Caki2 (cell line): ENCODE measurements at places on chromosomes 2 and 18. TPM values are rescaled to one million over a fixed set of nuclear protein-coding genes. Genes with fewer than 3 reads are reported as not detected.

The CKAP2L gene
- total RNA-seq: 14.0 and 15.3 TPM in 2 replicates

The CSRNP3 gene
- total RNA-seq: 0.75 and 2.4 TPM in 2 replicates

The SLC5A7 gene
- not detected in 2 replicates for total RNA-seq

The UGT1A8 gene
- 0.87 and 2.2 TPM in 2 replicates for total RNA-seq

The CD8B gene
- not detected in 2 replicates for total RNA-seq

The SMIM21 gene
- total RNA-seq: not detected in 2 replicates

The GPR75 gene
- total RNA-seq: not detected in 2 replicates

The SH3RF3 gene
- total RNA-seq: 0.20 and 0.49 TPM in 2 replicates

The DPP4 gene
- 22.0 and 37.5 TPM in 2 replicates for total RNA-seq

The CYP27A1 gene
- not detected in 2 replicates for total RNA-seq

The ZSWIM2 gene
- total RNA-seq: not detected in 2 replicates

The REG3G gene
- total RNA-seq: not detected in 2 replicates
